ENCODE measurements at places on chromosomes 11 and 22.
A peak's percentile ranks its signal among the peaks of the same experiment; 100 is the strongest.

GRCh38 chr11:75492181-75492820 lies 33.4 kb downstream of the GDPD5 start:
- DNase-seq: peak; percentile 26

- DNase-seq: no peak
Observed at GRCh38 chr22:23002612-23003180, 67.6 kb upstream of the GNAZ start.

DNA sequence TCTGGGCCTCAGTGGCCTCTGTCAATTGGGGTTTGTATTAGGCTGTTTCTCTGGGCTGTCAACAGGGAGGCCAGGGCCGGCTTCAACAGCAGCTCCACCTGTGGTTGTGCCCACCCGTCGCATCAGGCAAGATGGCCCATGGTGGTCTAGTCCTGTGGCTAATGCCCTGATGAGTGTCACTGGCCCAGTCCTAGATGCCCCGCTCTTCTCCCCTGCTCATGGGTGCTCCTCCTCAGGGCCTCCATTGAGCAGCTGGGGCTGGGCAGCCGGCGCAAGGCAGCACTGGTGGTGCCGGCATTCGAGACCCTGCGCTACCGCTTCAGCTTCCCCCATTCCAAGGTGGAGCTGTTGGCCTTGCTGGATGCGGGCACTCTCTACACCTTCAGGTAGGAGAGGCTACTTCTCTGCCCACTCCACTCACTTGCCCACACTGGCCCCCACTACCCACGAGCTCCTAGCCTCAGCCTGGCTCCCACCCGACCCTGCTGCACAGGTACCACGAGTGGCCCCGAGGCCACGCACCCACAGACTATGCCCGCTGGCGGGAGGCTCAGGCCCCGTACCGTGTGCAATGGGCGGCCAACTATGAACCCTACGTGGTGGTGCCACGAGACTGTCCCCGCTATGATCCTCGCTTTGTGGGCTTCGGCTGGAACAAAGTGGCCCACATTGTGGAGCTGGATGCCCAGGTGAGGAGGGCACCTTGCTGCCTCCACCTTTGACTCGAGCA lies 5.4 kb downstream of the LARGE2 start:
- DNase-seq: no peak

DNA sequence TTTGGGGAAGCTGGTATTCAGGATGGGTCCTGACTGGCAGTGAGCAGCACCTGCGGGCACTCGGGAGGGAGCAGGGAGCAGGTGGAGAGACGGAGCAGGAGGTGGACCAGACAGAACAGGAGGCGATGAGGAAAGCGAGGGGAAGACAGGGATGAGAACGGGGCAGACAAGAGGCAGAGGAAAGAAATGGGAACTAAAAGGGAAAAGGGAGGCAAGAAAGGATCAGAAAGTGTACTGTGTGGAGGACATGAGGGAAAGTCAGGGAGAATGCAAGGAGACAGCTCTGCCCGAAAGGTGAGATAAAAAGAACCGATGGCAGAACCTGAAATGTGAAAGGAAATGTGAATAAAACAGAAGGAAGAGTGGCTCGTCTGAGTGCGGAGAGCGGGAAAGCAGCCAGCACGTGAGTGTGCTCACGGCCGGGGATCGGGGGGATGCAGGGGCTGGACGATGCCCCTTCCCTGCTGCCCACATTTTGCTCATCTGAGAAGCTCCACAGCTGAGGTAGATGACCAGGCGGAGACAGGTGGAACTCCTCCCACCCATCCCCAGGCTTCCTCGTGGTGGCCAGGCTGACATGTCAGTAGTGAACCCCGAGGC lies 494.4 kb upstream of the B3GAT1 start:
- DNase-seq: no peak

GRCh38 chr11:79396001-79396400 lies 44.8 kb downstream of the TENM4 start:
- no peak for DNase-seq

DNA sequence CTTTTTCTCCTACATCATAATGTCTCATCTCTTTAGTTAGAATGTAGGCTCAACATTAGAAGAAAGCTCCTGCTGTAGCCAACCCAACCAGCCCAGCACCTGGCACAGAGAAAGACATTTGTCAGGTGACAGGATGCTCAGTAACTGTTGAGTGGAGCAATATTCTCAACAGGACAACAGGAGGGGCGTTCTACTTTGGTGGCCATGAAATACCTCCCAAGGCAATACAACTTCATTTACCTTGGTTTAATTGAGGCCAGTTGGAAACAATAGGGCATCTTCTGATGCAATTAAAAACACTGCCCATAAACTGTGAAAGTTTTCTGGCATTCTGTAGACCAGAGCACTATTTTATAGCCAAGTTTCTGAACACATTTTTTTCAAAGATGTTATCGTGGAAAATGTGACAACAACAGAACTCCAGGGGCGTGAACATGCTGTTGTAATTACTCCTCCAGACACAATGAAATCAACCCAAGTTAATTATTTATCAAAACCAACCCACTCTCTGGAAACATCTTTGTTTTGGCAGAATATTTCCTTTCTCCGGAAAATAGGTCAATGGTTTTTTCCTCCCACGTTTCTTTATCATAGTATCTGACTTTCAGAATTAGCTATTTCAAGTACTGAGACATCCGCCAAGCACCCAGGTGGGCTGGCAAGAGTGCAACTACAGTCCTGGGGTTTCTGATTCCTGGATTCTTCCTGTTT lies 538.1 kb downstream of the SOX6 start:
- no peak for DNase-seq

DNA sequence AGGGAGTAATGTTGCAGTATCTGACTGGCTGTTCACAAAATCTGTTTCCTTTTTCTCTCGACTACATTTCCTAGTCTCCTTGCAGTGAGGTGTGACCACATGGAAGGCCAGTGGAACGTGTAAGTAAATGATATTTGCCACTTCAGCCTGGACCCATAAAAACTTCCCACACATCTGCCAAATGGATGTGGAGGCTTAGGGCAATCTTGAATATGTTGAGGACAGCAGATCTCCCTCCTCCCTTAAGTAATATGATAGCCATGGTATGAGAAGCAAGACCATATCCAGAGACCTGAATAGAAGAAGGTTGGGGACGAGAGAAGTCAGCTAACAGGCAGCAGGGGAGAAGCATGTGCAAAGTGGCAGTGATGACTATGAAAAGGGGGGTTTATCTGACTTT lies 33.0 kb upstream of the C11orf87 start:
- no peak for DNase-seq

GRCh38 chr11:125348674-125349309 lies 147.3 kb downstream of the FEZ1 start:
- peak; percentile 32 for DNase-seq

- no peak for DNase-seq
Observed at GRCh38 chr11:34603129-34604001, 17.5 kb upstream of the EHF start.

- no peak for DNase-seq
Observed at GRCh38 chr11:68743539-68743938, 7.8 kb downstream of the TESMIN start.

DNA sequence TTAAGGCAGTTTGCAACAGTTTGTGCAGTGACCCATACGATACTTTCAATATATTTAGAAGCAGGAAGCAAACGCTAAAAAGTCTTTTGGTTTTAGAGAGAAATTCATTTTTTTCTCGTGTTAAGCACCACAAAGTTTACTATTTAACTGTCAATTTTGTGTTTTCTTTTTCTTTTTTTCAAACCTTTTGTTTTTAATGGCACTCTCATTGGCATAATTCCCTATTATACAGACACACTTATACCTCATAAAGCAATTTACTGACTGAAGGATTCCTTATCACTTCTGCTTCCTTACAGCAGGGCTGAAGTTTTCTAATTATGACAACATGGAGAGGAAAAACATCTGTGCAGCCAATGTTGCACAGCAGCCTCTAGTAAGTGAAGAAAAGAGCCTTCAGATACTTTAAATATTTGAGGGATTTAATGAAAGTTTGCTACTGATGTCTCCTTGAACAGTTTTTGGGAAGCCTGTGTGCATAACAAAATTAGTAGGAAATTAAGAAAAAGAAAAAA lies 2191.2 kb downstream of the LRRC4C start:
- no peak for DNase-seq

GRCh38 chr22:23544852-23545251 lies 35.2 kb downstream of the IGLL1 start:
- DNase-seq: no peak

- DNase-seq: peak; percentile 46
Observed at GRCh38 chr22:43346521-43346929, 3.4 kb upstream of the SCUBE1 start.

DNA sequence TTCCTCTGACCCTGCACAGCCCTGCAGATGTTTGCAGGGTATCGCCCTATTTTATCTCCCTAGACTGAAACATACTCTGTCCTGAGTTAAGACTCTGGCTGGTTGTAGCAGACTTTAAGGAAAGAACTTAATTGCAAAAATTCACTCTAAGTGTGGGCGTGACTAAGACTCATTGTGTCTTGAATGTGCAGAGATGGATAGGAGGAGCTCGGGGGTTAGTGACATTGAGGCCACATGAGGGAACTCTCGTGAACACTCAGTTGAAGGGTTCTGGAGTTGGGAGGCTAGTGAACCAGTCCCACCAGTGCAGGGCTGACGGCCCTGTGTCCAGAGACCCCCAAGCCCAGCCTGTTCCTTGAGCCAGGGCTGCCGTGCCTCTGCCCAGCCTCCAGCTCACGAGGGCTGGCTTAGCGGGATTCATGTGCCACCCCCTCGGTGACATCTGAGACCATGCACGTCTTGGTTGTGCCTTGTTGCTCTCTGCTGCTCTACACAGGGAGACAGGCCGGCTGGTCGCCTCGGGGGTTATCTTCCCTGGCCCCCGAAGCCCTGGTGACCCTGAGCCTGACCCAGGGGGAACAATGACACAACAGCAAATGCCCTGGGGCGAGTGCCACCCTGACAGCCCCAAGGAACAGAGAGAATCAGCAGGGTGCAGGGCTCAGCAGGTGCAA lies 11.4 kb upstream of the TBX1 start:
- no peak for DNase-seq

GRCh38 chr11:66048547-66049323 lies at the start of gene GAL3ST3:
Gene GAL3ST3 (minus strand): TSS chr11:66049161. CDS start chr11:66045415, 3,746 bp downstream.
- no peak for DNase-seq

- DNase-seq: no peak
Observed at GRCh38 chr11:61904539-61905048, 12.8 kb downstream of the RAB3IL1 start.

GRCh38 chr11:61963016-61963281 lies 4.5 kb downstream of the FTH1 start:
- DNase-seq: no peak

GRCh38 chr22:36301384-36301828 lies 48.5 kb downstream of the APOL1 start:
- DNase-seq: peak; percentile 71

All from stimulated activated CD4-positive, alpha-beta T cell treated with anti-CD3 and anti-CD28 coated beads, Interleukin-1b, Interleukin-23, amount 100 ng/mL, for 1 hour (primary cell).